SW 1271 (cell line): ENCODE measurements at places on chromosomes 7 and 10.

GRCh38 chr10:80168162-80168511, 35.6 kb downstream of the PLAC9 start:
- no peak for DNase-seq

DNA sequence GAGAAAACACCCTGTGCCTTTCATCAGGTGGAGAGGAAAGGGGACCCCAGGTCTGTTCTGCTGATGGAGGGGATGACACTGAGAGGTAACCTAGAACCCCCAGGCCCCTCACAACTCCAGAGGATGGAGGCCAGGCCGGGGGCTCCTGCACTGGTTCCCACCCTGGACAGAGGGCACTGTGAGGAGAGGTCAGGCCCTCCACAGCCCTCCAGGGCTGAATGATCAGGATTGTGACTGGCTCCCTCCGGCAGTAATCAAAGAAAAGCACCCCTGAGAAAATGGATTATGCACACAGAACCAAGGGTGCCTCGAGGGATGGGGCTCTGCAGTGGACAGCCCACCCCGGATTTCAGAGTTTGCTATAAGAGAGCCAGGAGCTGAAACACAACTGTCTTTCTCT, 502.8 kb downstream of the TCERG1L start:
- no peak for DNase-seq

- DNase-seq: no peak
These were observed 174.2 kb upstream of the TCERG1L start for GRCh38 chr10:131485732-131486131.

GRCh38 chr7:1666317-1666822, 3.7 kb upstream of the ELFN1 start:
- DNase-seq: peak; percentile 20

DNA sequence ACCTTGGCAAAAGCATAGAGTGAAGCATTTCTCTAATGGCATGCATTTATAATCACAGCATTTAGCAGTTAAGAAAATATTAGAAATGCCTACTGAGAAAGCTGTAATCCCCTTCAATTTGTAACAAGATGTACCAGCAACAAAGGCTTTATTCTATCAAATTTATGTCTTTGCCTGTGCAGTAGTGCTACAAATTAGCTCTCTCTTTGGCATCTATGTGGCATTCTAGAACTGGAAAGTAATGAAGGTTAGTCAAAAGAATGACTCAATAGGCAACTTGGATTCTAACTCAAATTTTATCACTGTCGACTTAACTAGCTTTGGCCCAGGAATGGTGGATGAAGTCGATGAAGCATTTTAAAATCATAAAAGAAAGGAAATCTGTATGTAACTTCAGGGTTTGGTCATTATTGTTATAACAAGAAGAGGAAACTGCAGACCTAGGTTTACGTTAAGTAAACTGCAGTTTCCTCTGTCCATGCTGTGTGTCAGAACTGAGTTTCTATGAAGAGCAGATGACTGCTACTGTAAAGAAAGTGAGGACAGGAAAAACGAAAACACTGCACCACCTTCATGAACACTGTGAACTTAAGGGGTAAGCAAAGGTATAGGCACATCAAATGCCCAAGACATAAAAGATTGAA, 140.0 kb downstream of the RAPGEF5 start:
- no peak for DNase-seq

- no peak for DNase-seq
These were observed 28.9 kb downstream of the PSAP start for GRCh38 chr10:71821909-71822763.

GRCh38 chr10:112006407-112006806, 177.2 kb downstream of the GPAM start:
- no peak for DNase-seq

DNA sequence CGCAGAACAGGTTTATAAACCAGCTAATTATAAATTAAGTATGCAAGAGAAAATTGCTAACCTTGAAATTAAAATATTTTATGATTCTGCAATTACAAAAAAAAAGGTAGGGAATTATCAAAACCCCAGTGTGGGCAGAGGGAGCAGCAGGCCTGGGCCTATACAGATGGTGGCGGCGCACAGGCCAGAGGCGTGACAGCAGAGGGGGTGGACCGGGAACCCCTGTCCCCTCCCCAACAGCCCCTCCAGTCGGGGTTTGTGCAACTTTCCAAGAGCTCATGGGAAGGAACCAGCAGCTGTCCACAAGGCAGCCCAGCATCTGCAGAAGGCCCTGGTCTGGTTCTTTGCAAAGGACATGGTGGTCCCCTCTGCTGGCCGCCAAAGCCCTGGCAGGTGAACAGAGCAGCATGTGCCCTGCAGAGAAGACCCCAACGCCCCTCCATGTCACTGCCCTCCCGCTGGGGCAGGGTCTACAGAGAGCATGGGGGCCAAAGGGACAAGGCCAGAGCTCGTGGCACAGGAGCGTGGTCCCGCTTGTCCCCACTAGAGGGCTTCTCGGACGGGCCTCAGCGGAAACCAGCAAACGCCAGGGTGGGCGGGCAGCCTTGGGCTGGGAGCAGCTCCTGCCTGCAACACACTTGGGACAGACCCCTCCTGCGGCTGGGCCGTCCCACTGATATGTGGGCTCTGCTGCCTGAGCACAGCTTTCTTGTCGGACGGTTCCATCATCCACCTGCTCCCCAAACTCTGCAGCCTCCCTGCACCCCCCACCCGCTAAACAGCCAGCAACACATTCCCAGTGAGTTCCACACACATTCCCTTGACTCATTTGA, 75.1 kb downstream of the EBF3 start:
- DNase-seq: no peak

GRCh38 chr10:95445223-95445836, 115.8 kb downstream of the SORBS1 start:
- no peak for DNase-seq

GRCh38 chr7:42617071-42617765, 294.7 kb downstream of the C7orf25 start:
- no peak for DNase-seq

GRCh38 chr10:122279725-122280141, 8.6 kb downstream of the BTBD16 start:
- DNase-seq: no peak

GRCh38 chr7:144820552-144820951, 15.3 kb downstream of the TPK1 start:
- DNase-seq: no peak

DNA sequence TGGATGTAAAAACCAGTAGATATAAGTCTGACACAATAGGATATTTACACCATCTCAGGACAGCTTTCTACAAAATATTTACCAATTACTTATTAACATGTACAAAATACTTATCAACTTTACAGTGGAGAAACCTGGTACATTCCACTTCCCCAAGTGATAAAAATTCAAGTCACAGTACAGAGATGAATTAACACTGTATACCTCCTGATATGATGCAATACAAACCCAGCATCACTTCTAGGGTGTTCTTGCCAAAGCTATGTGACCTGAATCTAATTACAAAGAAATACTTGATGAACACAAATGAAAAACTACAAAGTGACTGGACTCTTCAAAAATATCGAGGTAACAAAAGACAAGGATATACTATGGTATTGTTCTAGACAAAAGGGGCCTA, 156.4 kb upstream of the FGFR2 start:
- no peak for DNase-seq

- no peak for DNase-seq
These were observed 28.5 kb downstream of the GSDME start for GRCh38 chr7:24728503-24729364.

- no peak for DNase-seq
These were observed 1012.5 kb downstream of the NRG3 start for GRCh38 chr10:82887488-82887887.

DNA sequence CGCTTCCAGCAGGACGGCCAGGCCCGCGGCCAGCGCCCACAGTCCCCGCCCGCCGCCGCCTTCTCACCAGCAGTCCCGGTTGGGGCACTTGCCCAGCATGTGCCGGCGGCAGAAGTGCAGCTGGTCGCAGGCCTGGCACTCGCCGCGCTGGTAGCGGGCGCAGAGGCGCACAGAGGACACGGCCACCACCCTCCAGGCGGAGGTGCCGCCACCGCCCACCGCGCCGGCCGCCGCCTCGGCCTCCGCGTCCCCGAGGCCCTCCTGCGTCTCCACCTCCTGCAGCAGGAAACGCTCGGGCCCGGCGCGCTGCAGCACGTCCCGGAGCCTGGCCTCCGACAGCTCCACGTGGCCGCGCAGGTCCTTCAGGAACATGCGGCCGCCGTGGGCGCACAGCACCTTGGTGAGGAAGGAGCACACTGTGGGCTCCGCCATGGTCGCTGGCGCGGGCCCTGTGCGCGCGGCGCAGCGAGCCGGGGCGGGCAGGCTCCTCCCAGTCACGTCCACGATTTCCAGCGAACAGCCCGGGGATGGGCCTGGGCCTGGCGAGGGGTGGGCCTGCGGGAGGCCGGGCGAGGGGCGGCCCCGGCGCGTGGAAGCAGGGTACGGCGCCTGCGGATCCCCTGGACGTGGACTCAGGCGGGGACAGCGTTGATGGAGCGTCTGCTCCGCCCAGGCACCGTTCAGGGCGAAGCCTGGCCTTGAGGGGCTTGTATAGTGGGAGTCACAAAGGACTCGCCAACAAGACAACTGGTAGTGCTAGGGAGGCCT, at the start of gene ZC3HAV1L:
ZC3HAV1L (minus strand) TSS at position 457 of the 768 bp plus-strand sequence; CDS start at position 432, 25 bp downstream.
- peak; percentile 73 for DNase-seq

DNA sequence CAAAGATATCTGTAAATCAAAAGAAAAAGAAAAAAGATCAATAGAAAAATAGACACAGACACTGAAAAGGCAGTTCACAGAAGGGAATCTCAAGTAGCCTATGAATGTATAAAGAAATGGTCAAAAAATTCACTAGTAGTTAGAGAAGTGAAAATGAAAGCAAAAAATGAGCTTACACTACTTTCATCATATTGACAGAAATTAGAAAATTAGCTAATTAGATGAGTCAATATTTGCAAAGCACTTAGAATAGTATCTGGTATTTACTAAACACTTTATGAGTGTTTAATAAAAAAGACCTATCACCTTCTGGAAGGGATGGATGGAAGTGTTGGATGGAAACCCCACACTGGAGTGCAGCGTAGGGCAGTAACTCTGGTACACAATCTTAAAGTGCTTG, 1.7 kb upstream of the CFAP58 start:
- DNase-seq: no peak

DNA sequence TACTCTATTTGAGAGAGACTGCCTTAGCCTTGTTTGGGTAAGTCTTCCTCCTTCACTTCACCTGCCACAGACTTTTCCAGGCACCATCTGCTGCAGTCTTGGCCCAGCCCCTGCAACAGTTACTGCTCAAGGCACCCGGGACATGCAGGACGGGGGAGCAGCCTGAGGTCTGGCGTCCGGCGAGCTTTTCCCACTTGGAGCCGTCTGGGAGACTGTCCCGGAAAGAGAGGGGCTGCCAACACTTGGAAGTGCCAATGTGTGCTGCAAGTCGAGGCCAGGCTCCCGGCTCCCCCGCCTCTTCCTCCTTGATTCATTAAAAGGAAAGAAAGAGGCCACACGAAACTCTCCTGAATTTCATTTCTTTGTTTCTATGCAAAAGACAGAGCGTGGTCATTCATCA, 13.7 kb downstream of the HTRA1 start:
- DNase-seq: no peak

DNA sequence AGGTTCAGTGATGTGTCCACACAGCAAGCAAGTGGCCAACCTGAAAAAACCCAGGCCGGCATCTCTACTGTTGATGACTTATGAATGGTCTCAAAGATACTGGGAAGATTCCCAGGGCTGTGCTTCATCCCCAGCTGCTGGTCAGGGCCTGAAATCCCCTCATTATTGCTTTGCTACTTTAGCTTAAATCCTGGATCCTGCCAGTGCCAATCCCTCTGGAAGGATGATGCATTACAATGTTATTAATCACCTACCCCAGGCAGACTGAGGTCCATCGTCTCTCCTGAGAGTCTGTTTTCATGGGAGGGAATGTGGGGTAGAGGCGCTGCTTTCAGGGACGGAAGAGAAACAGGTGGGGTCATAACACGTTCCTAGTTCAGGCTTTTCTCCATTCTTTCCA, 371.6 kb downstream of the RPS24 start:
- DNase-seq: no peak

DNA sequence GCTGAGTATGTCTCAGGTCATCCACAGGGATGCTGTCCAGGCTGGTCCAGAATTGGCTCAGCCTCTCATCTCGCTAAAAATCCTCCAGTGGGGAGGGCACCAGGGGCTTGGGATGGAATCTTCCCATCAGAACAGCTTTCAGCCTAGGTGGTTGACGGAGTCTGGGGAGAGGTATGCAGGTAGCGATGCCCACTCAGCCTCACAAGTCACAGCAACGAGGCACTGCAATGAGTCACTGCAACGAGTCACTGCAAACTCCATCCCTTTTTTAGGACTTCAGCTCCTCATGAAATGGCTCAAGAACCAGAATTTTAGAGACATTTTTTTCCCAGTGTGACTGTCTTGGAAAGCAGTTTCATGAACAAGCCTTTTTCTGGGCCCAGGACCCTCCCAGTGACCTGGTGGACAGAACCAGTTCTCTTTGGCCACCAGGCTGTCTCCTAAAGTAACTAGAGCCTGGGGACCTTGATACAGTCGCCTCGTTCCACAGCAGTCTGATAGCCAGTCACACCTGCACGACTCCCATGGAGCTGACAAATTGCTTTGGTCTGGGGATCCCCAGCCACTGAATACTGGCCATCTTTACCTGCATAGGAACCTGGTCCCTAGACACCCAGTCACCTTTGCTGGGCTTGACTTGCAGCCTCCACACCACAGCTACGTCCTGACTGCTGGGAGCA, 41.3 kb upstream of the PPP2R2D start:
- no peak for DNase-seq

GRCh38 chr7:22039670-22040069, 94.0 kb upstream of the CDCA7L start:
- no peak for DNase-seq

GRCh38 chr7:52270301-52270700, 765.1 kb upstream of the POM121L12 start:
- no peak for DNase-seq

- no peak for DNase-seq
These were observed 13.0 kb downstream of the OGDHL start for GRCh38 chr10:49749144-49749543.

DNA sequence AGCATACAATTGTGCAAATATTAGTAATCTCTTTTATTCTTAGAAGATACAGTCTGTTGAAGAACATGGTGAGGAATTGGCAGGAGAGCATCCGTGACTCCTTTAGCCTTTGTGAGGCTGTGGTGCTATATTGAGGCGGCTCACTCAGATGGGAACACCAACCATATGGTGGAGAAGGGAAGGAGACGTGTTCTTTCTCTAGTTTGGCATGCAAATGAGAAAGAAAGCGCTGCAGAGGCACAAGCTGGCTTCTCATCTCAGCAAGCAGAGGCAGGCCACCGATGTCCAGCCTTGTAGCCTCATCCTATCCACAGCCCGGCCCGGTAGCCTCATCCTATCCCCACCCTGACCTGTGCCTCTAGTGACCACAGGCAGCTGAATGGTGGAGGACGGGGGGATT, 288.3 kb downstream of the CAMK1D start:
- no peak for DNase-seq

DNA sequence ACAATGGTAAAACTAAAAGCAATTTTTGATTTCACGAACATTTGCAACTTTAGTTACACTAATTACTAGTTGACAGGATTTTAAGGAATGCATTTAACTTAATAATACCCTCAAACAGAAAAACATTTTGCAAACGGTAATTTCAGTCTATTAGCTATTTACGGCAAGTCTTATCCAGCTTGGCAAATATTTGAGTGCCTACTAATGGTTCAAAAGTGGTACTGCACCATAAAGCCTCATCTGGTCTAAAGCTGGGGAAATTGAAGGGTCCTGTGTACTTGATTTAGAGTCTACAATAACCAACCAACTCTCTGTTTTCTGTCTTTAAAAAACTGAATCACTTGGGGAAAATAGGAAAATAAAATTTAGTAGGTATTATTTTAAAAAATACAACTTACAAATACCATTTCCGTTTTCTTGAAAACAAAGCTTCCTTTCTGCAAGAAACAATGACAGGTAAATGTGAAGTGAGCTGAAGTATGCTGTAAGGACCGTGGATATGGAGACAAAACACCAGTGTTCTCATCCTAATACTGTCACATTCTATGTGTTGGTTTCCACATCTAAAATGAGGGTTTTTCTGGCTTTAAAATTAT, 142.3 kb downstream of the VPS50 start:
- no peak for DNase-seq
